SK-MEL-5 (cell line): ENCODE measurements at places on chromosomes 2 and 18.

- peak; percentile 40 for DNase-seq
Measured at GRCh38 chr2:227888289-227888688, 16.9 kb downstream of the DAW1 start.

DNA sequence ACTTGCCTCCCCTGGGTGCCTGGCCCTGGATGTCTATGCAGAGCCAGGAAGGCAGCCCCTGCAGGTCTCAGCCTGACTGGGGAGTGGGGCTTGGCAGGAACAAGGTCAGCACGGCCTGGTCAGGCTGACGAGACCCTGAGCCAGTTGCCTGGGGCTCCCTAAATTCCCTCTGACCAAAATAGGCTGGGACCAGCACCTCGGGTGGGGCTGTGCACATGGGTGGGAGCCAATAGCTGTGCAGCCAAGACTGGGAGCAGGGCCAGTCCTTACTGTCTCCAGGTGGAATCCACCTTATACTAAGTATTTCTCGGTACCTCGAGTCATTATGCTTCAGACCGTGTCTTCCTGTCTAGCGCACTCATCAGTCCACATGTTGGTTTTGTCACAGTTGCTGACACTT lies 11.4 kb upstream of the IL1R2 start:
- DNase-seq, result no peak

DNA sequence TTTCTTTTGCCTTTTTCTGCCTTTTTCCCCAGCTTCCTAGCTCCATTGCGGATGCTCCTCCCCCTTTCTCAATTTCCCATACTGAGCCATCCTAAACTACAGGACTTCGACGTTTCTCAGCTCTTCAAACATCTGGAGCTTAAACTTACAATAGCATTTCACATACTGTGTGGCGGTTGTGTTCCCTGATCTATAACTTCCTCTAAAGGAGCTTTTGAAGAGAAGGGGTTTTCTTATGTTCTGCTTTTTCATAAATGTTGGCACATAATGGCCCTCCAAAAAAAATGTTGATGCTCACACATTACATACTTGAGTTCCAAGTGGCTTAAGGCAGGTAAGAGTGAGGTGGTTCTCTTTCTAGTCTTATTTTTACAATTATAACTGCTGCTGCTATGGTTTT lies 87.4 kb downstream of the RNF144A start:
- DNase-seq, result no peak

DNA sequence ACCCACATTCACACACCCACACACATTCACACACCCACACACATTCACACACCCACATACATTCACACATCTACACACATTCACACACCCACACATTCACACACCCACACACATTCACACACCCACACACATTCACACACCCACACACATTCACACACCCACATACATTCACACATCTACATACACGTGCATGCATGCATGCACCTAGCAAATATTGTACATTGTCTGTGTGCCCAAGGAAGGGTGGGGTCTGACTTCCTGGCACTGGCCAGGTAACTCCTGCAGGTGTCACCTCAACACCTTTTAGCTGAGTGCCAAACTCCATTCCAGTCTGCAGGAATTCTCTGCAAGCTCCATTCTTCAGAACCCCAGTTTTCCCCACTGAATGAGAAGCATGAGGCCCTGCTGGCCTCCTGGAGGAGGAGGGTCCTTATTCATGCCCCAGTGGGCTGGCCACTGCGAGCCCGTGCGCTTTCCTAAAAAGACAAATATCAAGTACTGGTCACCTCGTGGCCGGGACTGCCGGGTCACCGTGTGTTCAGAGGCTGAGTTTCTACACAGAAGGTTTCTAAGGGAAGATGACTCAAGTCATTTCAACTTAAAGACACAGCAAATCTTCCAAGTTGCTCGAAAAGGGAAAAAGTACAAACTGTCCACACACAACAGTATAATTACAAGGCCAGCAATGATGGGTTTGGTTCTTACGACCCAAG lies 131.5 kb downstream of the HDAC4 start:
- no peak for DNase-seq

GRCh38 chr2:169009865-169010579 lies 21.1 kb downstream of the ABCB11 start:
- DNase-seq, result no peak

DNA sequence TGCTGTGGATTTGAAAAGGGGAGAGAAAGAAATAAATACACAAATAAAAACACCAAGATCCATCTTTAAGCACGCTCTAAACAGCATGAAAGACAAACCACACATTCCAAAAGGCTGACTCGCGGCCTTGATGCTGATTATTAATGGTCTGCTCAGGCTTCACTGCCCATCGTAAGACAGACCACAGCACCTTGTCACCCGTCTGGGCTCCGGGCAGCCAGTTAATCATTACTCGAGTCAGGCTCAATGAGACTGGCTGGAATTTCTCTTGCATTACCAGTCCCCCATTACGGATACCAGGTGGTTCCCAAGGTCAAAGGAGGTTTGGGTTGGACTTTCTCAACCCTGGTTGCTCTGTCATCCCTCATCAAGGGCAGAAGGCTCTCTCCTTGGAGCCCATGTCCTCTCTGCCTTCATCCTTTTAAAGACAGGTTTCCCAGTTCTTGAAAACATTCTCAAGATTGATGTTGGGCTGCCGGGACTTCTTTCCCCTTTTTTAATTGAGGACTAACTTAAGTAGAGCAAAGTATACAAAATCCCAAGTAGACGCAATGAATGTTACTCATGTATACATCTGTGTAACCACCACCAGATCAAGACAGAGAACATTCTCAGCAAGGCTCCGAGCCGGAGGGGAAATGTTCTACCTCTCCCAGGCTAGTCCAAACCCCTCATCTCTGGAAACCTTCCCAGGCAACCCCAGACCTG lies 8.1 kb downstream of the SMAD7 start:
- DNase-seq, result no peak

DNA sequence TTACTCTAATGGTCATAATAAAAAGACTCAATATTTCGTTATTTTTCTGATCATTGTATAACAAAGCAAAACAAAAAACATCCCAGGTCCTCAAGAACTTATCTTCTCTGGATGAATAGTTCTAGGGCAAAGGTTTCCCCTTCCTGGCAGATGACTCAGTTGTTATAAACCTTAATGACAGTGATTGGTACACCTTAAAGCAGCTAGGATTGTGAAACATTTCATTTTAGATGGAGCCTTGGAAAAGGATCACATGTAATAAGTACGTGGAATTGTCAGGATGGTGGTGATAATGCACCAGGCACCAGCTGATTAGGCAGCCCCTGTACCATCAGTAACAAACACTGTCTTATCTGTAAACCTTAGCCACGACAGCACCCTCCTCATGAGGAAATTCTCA lies 47.2 kb downstream of the MEP1B start:
- DNase-seq, result no peak

DNA sequence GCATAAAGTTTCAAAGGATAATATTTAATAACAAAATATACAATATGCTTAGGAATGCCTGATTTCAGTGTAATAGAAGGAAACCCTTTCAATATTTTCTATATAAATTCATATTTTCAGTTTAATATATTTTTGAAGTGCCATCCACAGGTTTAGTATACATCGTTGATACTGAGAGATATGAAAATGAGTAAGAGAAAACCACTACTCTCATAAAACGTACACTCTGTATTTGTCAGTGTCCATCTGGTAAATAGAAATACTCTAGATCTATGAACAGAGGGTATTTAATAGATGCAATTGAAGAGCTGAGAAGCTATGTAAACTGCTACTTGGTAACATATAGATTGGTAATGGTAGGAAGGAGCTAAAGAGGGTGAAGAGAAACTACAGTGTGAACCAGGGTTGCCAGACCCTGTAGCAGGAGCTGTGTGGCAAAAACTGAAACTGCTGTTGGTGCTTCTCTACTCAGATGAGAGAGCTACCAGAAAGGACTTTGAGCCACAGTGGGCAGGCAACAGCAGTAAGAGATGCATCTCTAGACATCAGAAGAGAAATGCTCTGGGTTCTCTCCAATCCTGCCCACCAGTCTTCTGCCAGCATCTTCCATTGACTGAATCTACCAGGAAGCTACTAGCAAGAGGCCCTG lies 187.4 kb downstream of the CCDC102B start:
- no peak for DNase-seq

DNA sequence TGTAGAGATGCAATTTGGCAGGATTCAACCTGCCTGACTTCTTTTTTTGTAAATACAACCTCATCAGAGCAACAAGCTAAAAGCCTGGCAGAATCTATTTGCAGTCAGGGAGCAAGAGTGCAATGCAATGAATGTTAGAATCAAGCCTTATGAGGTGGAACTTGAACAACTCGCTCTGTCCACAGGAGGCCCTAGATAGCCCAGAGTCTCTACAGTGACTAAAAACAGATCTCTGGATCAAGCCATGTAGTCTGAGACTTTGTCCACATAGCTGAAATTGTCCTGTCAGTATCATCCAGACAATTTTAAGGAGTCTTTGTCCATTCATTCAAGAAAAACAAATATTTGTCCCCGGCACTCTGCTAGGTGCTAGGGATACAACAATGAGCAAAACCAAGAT lies 32.0 kb upstream of the CDK5R2 start:
- DNase-seq, result no peak

DNA sequence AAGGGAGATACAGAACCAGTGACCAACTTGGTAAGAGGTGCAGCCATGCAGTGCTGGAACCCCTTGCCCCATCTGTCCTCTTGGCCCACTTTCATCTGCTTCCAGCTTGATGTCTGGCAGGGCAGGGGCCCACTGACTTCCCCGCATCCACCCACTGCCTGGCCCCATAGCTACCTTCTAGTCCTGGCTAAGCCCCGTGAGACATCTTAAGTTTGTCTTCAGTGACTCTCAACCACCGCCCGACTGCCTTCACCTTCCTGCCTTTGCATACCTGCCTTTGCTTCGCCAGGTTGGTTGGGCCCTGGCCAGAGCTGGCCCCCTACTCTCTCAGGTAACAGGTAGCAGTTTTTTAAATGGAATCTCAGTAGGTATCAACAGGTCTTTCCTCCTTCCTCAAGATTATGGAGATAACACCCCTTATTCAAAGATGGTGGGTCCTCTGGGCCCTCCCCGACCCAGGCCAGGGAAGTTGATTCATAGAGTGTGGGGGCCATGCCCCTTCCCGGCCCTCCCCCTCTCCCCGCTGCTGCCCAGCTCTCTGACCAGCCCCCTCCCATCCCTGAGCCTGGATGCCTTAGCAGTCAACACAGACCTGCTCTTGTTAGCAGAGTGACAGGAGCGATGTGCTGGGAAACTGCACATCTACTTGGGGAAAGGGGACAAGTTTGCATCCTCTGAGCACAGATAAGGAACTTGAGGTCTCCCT lies 2.8 kb downstream of the ARID5A start:
- DNase-seq, result no peak

DNA sequence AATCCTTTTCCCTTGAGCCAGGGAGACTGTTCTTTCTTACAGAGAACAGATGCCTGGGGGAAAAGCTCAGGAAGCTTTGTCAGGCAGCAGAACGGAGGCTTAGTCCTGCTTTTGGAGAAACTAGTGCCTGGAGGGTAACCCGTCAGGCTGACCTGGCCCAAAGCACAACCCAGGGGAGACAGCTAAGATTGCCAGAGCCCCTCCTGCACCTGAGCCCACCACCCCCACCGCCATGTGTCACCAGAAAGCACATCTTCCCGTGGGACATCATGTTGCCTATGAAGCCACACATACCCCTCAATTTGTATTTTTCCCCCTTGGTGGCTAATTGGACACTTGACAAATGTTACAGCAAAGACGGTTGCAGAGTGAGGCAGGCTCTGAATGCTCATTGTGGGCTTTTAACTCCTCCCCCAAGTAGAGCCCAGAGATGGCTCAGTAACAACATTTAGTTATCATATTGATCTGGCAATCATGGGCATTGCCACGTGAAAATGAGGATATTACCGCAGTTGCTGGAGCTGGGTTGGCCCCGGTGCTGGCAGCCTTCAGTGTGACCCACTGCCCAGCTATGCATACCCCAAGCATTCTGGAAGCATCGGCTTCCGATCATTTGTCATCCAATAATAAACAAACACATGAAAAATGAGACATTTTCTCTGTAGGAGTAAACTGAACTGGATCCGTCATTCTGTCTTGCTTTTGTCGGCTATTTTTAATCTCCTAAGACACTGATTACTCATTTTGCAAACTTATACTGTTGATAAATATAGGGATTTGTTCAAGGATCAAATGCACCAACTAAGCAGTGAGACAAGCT lies 229.5 kb downstream of the ATAD2B start:
- no peak for DNase-seq

GRCh38 chr18:77123320-77124231 lies 9.0 kb downstream of the MBP start:
- no peak for DNase-seq

DNA sequence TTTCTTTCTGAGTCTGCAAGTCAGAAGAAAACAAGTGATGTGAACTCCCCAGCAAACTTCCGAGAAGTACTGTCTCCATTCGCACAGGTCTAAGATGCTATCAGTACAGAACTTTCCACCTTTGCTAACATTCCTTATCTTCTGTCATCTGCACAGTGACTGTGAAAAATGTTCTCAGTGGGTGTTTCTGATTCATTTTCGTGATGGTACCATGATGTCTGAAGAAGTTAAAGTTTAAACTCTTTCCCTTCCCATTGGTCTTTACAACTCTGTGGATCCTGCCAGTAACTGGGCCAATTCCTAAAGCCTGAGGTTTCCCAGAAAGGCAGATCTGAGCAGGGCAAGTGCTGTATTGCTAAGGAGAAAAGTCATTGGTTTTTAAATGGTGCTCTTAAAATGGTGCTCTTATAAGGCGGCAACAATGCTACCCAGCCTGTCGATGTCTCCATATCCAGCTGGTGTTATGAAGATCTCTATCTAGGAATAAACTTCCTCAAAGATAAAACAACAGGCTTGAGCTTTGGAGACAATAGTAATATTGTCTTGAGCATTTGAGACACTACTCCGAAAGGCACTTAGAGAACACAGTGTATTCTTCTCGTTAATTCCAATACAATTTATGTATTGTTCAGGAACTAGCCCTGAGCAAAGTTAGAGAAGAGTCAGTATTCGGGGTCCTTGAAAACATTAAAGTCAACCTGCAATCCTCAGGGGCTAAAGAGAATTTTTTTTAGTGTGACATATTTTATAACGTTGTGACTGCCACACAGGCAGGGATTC lies 232.3 kb downstream of the OSR1 start:
- peak; percentile 84 for DNase-seq

DNA sequence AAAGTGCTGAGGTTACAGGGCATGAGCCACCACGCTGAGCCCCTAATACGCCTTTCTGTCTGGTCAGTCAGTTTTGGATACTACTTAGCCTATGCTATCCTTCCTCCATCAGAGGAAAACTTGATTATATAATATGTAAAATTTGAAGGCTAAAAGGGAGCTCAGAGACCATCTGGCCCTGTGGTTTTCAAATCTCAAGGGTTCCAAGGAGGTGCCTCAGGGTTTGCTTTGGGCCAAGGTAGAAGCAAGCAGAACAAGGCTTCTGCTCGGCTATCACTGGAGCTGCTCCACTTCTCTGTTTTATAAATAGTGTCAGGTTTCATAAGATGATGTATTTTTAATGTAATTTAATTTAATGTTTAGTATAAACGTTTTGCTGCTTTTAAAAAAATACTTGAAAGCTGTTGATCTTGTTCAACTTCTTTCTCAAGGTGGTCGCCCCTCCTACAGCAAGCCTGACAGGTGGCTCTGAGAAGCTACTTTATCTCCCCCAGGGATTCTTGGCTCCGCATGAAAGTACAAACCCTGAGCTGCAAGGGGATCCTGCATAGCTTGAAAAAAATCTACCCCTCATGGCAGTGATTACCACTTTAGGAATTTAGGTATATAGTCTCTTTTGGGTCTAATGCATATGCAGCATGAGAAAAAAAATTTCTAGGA lies 290.3 kb downstream of the CNTNAP5 start:
- DNase-seq, result no peak
